ENCODE measurements at places on chromosomes 2 and 18.

DNA sequence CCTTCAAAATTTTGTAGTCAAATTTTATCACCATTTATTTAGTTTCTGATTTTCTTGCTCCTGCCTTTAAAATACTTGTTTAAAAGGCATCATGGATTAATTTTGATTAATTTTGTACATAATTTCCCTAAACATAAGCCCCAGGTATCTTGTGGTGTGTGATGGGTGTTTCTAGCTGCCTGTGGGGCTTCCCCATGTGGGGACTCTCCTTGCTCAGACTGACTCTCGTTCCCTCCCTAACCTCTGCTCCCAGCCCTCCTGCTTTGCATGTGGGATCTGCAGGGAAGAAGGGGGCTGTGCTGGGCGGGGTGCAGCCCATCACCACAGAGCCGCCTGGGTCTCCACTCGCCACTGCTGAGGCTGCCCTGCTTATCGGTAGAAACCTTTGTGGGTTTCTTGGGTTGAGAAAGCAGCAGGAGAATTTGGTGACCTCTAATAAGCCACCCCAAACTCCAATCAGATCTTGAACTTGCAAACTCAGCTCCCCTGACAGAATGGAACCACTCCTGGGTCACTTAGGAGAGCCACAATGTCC is 72.5 kb downstream of the MRPS9 start:
- DNase-seq, result no peak

GRCh38 chr2:58156780-58157179 is 84.3 kb downstream of the FANCL start:
- DNase-seq, result no peak

DNA sequence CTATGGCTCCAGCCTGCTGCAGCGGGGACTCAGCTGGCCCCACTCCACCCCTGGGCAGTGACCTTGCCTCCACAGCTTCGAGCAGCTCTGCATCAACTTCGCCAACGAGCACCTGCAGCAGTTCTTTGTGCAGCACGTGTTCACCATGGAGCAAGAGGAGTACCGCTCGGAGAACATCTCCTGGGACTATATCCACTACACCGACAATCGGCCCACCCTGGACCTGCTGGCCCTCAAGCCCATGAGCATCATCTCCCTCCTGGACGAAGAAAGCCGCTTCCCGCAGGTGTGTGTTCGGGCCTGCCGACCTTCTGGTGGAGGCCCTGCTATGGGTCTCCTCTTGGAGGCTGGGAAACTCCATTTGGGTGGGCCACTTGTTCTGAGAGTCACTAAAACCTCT is 48.6 kb downstream of the MYO7B start:
- no peak for DNase-seq

- no peak for DNase-seq
These were observed 331.7 kb upstream of the DCC start for GRCh38 chr18:52008330-52008729.

GRCh38 chr2:58640042-58640441 is 398.9 kb upstream of the FANCL start:
- DNase-seq, result no peak

GRCh38 chr2:218834685-218835084 is 3.1 kb upstream of the PRKAG3 start:
- DNase-seq, result no peak

- no peak for DNase-seq
These were observed 56.9 kb downstream of the SRBD1 start for GRCh38 chr2:45554073-45554741.

GRCh38 chr2:216219861-216220260 is 110.7 kb downstream of the XRCC5 start:
- DNase-seq, result no peak

- no peak for DNase-seq
These were observed 17.7 kb downstream of the ROCK2 start for GRCh38 chr2:11326677-11327211.

DNA sequence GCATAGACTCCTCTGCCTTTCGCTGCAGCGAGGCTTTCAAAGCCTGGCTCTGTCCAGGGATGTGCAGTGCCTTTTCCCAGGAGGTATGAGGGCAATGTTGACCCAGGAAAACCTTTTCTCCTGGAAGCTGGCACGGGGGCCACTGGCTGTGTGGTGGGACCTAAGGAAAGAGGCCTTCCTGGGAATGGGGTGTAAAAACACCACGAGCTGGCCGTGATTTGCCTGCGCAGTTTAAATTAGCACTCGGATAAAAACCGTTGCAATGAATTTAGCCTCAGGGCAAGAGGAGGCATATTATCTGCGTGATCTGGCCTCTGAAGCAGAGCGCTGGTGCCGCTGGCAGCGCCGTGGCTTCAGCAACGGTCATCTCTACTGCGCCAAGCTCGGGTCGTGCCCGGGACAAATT is 3.0 kb downstream of the OSR1 start:
- DNase-seq, result no peak

DNA sequence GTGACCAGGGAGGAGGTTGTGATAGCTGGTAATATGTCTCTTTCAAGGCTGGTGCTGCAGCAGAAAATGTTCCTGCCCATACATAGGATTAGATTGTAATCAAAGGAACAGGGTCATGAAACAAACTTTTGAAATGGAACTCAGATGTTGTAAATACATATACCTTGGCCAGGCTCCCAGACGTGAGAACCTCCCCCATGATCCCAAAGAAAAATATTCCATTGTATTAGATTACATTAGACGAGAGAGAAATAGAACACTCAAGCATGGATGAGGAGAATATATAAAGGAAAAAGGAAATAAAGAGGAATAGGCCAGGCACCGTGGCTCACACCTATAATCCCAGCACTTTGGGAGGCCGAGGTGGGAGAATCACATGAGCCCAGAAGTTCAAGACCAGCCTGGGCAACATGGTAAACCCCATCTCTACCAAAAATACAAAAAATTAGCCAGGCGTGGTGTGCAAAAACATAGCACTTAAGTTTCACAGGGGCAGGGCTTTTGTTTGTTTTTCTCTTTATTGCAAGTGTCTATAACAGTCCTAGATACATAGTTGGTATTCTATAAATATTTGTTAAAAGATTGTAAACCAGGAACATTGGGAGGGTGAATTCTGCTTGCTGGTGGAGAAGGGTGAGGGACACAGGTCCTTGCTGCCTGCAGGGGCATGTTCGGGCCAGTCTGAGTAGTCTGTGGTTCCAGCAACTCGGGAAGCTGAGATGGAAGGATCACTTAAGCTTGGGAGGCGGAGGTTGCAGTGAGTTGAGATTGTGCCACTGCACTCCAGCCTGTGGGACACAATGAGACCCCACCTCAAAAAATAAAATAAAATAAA is 52.8 kb downstream of the RPL37A start:
- DNase-seq, result no peak

GRCh38 chr2:64404002-64404731 is 49.8 kb upstream of the LGALSL start:
- DNase-seq, result no peak

GRCh38 chr2:74010087-74010541 is 25.4 kb downstream of the TET3 start:
- DNase-seq, result no peak

DNA sequence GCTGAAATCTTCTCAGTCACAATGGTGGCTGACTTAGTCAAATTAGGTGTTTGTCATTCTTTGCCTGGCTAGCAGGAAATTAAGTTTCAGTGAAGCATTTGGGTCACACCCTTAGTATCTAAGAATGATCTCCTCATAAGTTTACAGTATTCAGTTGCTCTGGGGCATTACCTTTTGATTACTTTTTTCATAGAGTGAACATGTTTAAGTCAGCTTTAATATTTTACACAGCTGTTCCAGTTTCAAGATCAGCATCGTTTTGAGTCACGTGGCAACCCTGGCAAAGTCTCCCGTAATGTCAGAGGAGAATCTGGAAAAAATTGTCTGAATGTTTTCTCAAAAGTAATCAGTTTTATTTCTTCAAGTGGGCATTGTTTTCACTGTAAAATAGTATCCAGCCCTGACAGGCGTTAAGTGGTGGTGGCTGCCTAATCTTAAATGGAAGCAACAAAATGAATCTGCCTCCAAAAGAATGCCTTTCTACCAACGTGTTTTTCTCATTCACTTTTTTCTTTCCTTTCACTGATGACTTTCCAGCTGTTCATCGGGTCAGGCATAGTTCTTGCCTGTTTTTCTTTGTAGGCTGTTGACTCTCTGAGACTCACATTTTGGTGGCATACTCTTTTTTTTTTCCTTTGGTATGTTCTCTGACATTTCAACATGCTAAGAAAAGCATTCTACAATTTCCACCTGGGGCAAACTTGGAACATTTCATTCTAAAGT is 319.6 kb upstream of the TCF4 start:
- DNase-seq, result no peak

DNA sequence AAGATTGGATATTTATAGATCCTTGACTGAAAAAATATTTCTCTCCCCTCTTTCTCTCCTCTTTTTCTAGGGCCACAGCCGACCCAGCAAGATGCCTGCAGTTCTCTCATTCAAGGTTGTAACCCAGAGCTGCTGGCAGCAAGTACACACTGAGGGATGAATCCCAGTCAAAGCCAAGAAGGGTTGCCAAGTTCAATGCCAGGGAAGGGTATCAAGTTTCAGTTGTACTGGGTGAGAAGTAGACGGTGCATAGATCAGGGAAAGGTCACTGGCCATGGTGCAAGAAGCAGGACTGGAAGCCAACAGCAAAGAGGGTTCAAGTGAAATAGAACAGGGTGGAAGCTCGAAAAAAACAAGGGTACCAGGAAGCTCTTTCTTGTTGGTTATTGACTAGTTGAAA is 170.2 kb downstream of the NRP2 start:
- DNase-seq, result no peak

- DNase-seq, result no peak
These were observed 3.9 kb upstream of the TMEM37 start for GRCh38 chr2:119427756-119428155.

DNA sequence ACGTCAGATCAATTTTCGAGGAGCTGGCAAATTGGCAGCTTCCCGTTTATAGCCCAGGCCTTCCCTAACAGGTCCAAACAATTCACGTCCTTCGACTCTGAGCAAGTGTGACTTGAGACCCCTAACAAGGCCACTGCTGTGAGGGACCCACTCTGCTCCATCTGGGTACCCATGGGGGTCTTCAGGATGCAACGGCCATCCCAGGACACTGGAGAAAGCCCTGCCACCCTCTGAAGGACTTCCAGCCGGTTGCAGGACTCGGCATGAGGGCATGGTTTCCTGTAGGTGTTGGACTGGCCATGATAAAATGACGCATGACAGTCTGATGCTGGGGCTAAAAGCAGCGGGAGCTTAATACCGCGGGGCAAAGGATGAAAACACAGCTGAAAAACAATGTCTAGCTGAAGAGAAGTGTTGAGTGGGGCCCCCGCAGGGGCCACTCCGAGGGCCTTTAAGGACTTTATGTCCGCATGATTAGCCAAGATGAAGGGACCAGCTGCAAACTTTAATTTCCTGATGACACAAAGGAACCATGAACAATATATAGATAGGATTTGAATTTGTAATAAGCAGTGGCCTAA is 113.3 kb upstream of the ZNF521 start:
- DNase-seq, result no peak

DNA sequence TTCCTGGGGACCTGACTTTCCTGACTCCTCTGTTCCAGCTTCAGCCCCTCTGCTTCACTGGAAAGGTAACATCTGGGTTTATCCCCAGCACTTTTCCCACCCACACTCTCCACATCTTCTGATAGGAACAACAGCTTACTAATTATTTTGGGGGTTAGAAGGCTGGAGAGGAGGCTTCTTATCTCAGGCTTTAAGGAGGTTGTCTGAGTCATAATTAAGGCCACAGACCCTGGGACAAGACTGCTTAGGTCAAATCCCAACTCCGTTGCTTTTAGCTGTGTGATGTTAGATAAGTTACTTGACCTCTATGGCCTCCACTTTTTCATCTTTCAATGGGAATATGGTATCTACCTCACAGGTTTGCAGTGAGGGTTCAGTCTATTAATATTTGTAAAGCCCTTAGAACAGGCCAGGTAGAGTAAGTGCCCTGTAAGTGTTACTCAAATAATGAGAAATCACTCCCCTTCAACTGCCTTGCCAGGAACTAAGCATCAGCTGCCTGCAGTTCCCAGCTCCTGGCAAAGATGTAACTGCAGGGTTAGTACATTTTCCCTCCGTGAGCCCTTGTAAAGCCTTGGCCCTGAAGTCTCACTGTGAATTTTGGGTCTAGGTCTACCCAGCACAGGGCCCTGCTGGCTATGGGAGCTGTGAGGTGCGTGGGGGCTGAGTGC is 123.6 kb downstream of the MTX2 start:
- no peak for DNase-seq

DNA sequence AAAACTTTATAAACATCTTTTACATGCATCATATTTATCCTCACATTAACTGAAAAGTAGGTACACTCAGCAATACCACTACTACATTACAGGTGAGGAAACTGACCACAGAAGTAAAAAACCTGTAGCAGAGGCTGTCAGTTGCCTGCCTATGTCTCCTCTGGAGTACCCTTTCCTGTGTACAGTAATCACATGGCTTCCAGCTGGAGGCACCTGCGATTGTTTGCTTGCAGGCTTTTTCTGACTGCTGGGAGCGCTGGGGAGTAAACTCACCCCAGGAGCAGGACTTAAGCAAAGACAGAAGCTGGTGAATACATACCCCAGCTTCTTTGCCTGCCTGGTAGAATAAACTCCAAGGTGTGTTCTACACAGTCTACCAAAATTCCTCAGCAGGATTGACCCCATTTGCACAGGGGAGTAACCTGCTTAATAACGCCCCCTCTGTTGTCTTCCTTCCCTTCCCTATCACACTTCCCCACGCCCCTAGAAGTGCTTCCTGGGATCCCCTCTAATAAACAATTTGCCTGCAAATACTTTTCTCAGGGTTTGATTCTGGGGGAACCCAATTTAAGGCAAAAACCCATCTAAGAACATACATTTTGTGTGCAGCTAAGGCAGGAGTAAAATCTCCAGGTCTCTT is 138.9 kb downstream of the PTH2R start:
- no peak for DNase-seq

DNA sequence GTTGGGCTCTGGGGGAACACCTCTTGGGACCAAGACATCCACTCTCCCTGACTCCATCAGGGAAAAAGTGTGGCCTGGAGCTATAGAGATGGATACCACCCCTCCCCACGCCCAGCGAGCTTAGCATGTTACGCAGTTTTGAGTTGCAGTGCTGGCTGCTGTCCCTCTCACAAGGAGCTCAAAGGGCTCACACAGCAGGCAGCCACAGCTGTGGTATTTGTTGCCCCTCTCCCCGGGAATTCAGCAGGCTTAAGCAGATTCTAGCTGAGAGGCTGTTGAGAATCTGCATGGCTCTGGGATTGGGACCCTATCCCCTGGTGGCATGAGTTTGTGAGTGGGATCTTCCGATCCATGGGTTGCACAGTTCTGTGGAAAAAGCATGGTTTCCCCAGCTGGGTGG is 673.1 kb upstream of the FSHR start:
- no peak for DNase-seq

DNA sequence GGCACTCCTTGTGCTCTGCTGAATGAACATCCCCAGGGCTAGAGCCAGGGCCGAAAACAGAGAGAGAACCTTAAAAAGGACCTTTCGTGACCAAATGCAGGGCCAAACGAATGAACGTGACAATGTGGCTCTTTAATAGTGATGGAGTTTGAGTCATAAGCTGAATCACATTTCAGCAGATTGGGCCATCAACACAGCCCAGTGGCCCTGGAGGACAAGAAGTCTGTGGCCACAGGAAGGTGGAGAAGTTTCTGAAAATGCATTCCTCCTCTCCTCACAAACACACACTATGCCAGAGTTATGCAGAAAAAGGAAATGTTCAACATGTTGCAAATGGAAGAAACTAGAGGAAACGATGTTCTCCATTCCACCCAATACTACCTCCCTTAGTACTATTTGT is 415.8 kb downstream of the HRH4 start:
- no peak for DNase-seq
